Activated CD8-positive, alpha-beta memory T cell treated with anti-CD3 and anti-CD28 coated beads, Interleukin-2, amount 50 U/mL, for 48 hours (primary cell): ENCODE measurements at places on chromosomes 5 and 9.

DNA sequence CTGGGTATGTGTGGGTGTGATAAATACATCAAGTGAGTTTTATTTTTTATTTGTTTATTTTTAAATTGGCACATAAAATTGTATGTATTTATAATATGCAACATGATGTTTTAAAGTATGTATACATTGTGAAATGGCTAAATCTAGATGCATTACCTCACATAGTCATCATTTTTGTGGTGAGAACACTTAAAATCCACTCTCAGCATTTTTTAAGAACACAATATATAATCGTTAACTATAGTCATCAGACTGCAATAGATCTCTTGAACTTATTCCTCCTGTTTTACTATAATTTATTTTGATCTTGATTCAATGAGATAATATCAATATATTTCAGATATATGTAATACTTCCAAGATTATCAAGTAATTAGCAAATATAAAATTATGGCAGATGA lies 93.9 kb upstream of the ALDH1A1 start:
- DNase-seq = no peak

- DNase-seq = no peak
These were observed 338.2 kb downstream of the NPR3 start for GRCh38 chr5:33049298-33049697.

GRCh38 chr5:64285188-64286130 lies 119.8 kb downstream of the RNF180 start:
- no peak for DNase-seq

GRCh38 chr9:98971168-98971914 lies 27.6 kb downstream of the COL15A1 start:
- no peak for DNase-seq

- no peak for DNase-seq
These were observed 4.7 kb downstream of the TBCA start for GRCh38 chr5:77771452-77771851.

DNA sequence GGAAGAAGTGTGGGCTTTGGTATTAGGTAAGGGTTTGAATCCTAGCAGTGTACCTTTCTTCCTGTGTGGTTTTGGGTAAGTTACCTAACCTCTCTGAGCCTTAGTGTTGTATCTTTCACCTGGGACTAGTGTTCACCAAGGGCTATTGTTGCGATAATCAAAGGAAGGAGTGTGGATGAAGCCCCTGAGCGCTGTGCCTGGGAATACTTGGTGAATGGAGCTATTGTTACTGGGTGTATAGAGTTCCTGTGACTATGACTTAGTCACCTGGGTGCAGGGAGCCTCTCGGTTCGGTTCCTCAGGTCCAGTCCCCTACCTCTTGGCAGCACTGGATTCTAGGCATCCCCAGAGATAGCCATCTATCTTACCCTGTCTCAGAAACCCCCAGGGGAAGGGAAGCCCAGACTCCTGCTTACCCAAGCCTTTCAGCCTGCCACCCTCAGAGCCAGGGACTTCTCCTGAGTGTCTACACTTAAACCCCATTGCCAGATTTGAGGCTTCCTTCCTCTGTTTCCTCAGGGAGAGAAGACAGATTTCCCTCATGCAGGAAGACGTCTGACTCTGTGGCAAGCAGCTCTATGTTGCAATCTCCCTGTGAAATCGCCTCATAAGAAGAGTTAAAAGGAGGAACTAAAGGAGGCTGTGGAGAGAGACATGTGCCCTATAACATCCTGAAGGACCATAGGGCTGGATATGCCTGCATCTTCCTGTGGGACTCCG lies 181.0 kb upstream of the PITX1 start:
- DNase-seq = peak; percentile 39

GRCh38 chr9:71608021-71608420 lies 160.3 kb downstream of the CEMIP2 start:
- DNase-seq = no peak

DNA sequence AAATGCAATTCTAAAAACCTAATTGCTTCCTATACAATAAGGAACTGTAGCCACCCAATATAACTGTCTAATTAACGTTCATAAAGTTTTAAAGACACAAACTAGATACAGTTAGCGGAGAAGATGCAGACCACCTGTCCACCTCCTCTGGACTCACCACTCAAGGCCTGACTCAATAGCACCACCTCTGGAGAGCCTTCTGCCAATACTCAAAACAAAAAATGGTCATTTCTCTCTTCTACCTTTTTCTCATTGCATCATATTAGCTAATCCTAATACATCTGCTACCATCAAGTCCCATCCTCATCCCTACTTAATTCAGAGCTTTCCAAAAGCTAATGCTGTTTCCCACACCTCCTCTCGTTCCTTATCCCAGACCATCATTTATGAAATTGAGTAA lies 159.9 kb downstream of the MLLT3 start:
- DNase-seq = no peak

GRCh38 chr9:122398371-122398924 lies 27.6 kb downstream of the PTGS1 start:
- no peak for DNase-seq

DNA sequence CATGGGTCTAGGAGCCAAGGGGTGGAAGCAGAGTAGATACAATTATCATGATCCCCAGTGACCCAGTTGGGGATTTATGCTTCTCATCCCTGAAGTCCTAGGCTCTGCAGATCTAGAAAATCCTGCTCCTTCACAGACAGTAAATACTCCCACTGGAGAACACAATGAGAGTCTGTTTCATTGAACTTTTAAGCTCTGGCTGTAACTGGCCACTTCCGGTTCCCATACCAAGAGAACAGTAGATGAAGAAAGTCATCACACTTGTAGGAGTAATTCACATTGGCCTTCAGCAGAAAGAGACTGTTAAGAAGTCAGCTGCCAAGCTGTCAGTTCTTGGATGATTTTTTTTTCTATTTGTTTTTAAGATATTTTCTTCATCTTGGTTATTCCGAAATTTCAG lies 597.1 kb downstream of the ACTL7B start:
- no peak for DNase-seq

DNA sequence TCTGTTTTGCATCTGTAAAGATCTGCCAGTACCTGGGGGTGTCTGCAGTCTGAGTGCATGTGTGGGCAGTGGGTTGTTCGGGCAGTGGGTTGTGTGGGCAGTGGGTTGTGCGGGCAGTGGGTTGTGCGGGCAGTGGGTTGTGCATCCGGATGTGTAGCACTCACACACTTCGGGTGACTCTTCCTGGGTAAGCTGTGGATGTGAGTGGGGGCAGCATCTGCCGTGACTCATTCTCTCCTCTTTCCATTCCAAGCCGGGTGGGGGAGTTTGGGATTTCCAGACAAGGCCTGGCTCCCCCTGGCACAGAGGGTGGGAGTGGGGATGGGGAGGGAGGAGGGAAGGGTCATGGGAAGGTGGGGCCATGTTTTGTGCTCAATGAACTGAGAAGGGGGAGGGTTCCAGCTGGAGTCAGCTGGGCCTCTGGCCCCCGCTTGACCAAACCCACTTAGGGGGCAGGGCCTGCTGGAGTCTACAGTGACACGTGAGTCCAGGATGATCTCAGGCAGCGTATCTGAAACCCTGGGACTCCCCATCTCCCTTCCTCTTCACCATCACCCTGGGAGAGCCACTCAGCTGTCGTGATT lies 8.3 kb downstream of the CRB2 start:
- no peak for DNase-seq

GRCh38 chr5:11617080-11617479 lies 287.2 kb downstream of the CTNND2 start:
- no peak for DNase-seq

DNA sequence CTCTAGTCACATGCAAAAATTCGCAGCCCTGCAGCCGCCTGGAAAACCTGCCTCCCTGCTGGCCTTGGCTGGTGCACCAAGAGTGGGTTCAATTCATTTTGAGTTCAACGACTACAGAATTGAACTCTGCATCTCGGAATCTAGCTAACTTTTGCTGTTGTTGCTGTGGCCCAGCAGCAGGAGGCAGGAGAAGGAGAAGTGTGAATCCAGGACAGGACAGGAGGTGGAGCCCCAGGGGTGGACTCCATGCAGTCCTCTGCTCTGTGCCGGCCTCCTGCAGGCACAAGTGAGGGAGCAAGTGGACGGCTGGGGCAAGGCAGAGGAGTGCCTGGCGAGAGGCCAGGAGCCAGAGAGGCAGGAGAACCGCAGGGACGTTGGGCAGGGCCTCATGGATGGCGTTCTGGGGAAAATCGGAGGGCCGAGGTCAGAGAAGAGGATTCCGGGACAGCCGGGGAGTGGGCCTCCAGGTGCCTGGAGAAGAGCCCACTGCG lies 214.2 kb downstream of the FANCC start:
- no peak for DNase-seq

- DNase-seq = no peak
These were observed 368.5 kb downstream of the NTRK2 start for GRCh38 chr9:85038061-85038460.

- DNase-seq = peak; percentile 41
These were observed 7.8 kb upstream of the LCN1 start for GRCh38 chr9:135513351-135513846.

GRCh38 chr9:87871425-87872078 lies 11.1 kb upstream of the SPATA31E1 start:
- DNase-seq = peak; percentile 18

DNA sequence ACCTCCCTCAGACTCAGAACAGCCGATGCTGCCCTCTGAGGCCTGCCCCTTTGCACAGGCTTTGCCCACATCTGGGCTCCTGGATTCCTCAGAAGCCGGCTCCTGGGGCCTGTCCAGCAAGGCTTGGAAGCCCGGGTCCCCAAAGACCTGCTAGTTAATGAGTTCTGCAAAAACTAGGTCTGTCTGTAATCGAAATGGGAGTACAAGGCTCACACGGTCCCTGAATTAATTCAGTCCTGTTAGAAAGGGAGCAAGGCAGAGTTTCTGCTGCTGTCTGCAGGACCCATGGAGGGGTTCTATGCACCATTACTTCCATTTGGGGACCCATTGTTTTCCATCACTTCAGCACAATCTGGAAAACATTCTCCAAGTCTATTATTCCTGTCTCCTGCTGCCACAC lies 221.8 kb downstream of the MELK start:
- no peak for DNase-seq

- DNase-seq = no peak
These were observed 3.5 kb downstream of the SNCAIP start for GRCh38 chr5:122315521-122315920.

- no peak for DNase-seq
These were observed 47.1 kb downstream of the MAPKAP1 start for GRCh38 chr9:125659954-125660353.

DNA sequence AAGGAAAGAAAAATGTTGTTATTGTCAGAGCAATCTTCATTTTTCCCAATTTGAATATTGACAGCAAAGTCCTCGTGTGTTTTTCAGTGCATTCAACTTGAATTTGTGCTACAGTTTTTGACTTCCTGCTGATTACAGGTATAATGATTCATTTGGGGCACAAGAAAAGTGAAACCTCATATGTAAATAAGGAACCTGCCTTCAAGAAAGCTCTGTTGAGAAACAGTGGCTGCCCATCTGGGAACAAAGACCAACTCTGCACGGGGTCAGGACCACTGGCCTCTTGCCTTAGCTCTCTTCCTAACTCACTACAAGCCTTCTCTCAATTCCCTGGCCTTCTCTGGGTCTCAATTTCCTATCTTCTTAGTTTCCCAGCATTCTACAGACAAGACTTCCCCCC lies 21.0 kb downstream of the TIMD4 start:
- DNase-seq = no peak

DNA sequence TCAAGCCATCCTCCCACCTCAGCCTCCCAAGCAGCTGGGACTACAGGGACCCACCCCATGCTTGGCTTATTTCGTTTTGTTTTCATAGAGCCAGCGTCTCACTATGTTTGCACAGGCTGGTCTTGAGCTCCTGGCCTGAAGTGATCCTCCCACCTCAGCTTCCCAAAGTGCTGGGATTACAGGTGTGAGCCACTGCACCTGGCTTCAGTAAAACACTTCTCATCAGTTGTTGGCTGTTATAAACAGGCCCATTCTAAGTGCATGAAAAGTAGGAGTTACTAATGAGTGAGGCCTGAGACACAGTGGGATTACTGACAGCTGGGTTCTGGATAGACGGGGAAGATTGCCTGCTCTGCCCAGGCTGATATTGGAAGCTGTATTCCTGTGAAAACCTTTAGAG lies 3.5 kb downstream of the CRB2 start:
- no peak for DNase-seq

DNA sequence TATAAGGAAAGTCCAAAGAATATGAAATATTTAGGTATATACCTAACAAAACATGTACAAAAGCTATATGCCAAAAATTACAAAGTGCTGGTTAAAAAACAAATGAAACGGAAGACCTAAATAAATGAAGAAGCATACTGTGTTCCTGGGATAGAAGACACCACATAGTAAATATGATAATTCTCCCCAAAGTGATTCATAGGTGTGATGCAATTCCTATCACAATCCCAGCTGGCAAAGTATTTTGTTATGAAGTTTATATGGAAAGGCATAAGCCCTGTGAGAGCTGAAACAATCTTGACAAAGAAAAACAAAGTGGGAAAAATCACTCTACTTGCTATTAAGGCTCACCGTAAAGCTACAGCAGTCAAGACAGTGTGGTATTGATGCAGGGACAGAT lies 2.6 kb upstream of the SMIM23 start:
- DNase-seq = no peak

DNA sequence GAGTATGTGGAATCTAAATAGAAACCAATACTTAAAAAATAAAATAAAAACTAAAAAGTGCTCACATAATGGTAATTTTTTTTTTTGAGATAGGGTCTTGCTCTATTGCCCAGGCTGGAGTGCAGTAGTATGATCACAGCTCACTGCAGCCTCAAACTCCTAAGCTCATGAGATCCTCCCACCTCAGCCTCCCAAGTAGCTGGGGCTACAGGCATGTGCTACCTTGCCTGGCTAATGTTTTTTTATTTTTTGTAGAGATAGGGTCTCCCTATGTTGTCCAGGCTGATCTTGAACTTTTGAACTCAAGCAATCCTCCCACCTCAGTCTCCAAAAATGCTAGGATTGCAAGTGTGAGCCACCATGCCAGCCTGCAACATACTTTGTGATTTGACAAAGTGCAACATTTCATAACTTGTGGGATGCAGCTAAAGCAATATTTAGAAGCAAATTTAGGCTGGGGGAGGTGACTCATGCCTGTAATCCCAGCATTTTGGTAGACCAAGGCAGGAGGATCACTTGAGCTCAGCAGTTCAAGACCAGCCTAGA lies 18.4 kb downstream of the AP3B1 start:
- DNase-seq = no peak

DNA sequence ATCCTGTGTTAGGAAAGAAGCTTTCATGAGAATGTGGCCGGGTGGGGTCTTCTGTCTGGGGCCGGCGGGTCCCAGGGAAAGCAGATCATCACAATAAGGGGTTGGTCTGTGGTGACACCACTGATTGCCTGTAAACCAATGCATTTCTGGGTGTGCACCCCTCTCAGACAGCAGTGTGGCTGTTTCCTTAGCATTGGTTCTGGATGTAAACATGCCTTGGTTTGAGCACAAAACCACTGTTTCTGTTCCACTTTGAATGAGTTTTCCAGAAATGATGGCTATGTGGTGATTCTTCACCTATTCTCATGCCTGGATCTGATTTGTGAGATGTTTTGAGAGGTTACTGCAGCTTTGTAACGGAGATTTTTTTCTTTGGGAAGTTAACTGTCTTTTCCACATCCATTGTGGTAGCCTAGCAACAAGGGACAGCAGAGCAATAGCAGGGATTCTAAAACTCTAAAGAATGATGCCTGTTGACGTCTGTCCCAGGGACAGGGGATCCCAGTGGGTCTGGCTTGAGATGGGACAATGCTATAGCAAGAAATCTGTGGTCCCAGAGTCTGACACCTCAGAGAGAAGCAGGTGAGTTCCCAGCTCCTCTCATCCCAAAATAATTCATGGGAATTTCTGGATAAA lies at the start of gene CCDC192:
CCDC192 (plus strand) TSS at position 466 of the 636 bp plus-strand sequence; CDS start at position 521, 55 bp downstream.
- no peak for DNase-seq
